ENCODE measurements at places on chromosomes 2 and 18.

GRCh38 chr2:85018049-85018447, 47.1 kb downstream of the KCMF1 start:
- DNase-seq, result no peak

- DNase-seq, result no peak
These were observed 100.9 kb downstream of the TNS1 start for GRCh38 chr2:217901835-217902378.

GRCh38 chr2:15388406-15389325, 172.5 kb downstream of the NBAS start:
- no peak for DNase-seq

- no peak for DNase-seq
These were observed 84.8 kb upstream of the RASGRP3 start for GRCh38 chr2:33391529-33392255.

- no peak for DNase-seq
These were observed 7.1 kb downstream of the ACVR1 start for GRCh38 chr2:157868993-157869392.

- no peak for DNase-seq
These were observed 38.3 kb downstream of the TNS1 start for GRCh38 chr2:217964275-217965161.

GRCh38 chr2:9968553-9969497, 17.3 kb downstream of the GRHL1 start:
- no peak for DNase-seq

DNA sequence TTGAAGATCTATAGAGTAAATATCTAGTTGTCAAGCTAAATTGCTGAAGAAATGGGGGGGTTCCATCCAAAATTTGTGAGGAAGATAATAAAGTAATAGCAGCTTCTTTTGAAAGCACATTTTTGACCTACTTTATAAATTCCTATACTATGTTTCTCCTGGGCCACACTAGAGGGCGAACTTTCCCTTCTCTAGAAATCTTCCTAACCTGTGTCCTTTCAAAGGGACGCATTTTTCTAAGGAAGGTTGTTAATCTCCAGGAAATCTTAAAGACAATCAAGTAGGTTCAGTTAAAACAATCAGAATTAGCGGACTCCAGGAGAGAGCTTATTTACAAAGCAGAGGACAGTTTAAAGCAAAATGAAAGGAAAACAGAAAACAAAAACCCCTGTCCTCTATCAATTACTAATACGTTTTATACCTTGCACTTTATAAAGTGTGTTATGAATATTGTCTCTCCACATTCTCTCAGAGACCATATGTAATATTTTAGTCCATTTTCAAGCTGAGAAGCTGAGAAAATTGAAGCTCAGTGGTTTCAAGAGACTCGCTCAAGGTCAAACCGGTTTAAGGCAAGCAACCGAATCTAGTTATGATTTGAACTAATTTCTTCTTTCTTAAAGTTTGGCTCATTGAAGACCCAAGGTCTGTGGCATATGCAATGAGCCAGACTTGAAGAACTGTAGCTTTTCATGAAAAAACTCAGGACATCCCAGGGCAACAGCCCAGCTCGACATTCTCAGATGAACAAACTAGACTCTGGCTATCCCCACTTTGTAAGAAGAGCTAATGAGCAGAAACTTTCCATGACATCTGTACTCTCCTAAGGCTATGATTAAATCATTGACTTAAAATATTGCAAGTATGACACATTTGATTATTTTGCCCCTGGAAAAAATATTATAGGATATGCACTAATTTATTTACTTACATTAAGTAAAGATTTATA, 273.6 kb downstream of the PAX3 start:
- DNase-seq, result no peak

- peak; percentile 64 for DNase-seq
These were observed 419 bp upstream of the GPR55 start for GRCh38 chr2:230925443-230925878.

DNA sequence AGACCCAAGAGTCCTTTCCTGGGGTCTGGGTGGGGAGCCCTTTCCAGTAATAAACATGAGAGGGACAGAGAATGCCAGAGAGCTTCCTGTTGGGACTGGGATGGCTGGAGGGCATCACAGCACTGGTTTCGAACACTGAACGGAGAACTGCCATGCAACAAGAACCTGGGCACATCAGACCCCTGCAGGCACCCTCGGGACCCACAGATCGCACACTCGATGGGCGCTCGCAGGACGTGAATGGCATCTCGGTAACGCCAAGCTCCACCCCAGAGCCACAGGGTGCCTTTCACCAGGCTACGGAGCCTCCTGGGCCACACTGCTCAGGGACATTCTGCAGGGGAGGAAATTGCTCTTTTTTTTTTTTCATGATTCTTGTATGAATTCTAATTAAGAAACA, 25.1 kb downstream of the SLC66A2 start:
- no peak for DNase-seq

- no peak for DNase-seq
These were observed 496.2 kb downstream of the SATB2 start for GRCh38 chr2:198961547-198961946.

- no peak for DNase-seq
These were observed 464.2 kb upstream of the UBE2E3 start for GRCh38 chr2:180516232-180516631.
